ENCODE measurements at places on chromosomes 3 and 15. TPM values are rescaled to one million over a fixed set of nuclear protein-coding genes. Genes with fewer than 3 reads are reported as not detected.

- H3K27ac ChIP-seq, result no peak overlapping the region
- H3K4me1 ChIP-seq, result no peaks in the 10 kb centered on the region
- no peak for DNase-seq
- H3K36me3 ChIP-seq, result no peaks in the 10 kb centered on the region
These were observed 34.8 kb upstream of the FAM174B start for GRCh38 chr15:92690395-92690794.

- no peaks in the 10 kb centered on the region for H3K4me1 ChIP-seq
- H3K4me3 ChIP-seq, result no peak overlapping the region
- no peaks in the 10 kb centered on the region for H3K27me3 ChIP-seq
- no peak for DNase-seq
- H3K27ac ChIP-seq, result no peak overlapping the region
- no peaks in the 10 kb centered on the region for H3K36me3 ChIP-seq
These were observed 23.4 kb upstream of the SEC13 start for GRCh38 chr3:10344147-10344943.

- H3K36me3 ChIP-seq, result no peaks in the 10 kb centered on the region
- no peak overlapping the region for H3K27ac ChIP-seq
- H3K4me3 ChIP-seq, result no peak overlapping the region
These were observed 16.4 kb downstream of the SLC24A1 start for GRCh38 chr15:65638109-65638508.

- no peaks in the 10 kb centered on the region for H3K27me3 ChIP-seq
- no peak overlapping the region for H3K27ac ChIP-seq
- no peak overlapping the region for H3K4me3 ChIP-seq
- no peaks in the 10 kb centered on the region for H3K36me3 ChIP-seq
- H3K4me1 ChIP-seq, result no peaks in the 10 kb centered on the region
These were observed 126.3 kb upstream of the MEF2A start for GRCh38 chr15:99439524-99439835.

GRCh38 chr15:92891533-92892200, 8.5 kb upstream of the CHD2 start:
- no peaks in the 10 kb centered on the region for H3K36me3 ChIP-seq
- no peak overlapping the region for H3K4me3 ChIP-seq
- no peak overlapping the region for H3K27ac ChIP-seq
- DNase-seq, result no peak
- no peaks in the 10 kb centered on the region for H3K27me3 ChIP-seq

DNA sequence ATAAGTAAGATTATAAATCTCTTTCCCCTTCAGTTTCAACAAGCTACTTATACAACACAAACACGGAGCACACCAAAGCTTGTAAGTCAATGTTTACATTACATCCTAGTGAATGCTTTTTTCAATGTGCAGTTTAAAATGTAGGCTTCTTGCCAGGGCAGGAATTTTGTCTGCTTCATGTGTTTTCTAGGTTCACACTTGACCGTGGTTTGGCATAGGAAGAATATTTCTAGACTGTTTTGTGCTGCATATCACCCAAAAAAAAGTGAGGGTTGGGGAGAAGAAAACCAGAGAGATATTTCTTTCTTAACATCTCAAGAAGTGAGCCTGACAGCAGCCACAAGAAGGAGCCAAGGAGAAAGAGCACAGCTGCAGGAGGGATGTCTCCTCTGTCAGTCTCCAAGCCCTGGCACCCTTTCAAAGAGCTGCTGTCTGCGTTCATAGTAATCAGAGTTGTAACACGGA, 255.8 kb downstream of the MEIS2 start:
- no peaks in the 10 kb centered on the region for H3K27me3 ChIP-seq
- H3K27ac ChIP-seq, result no peak overlapping the region
- DNase-seq, result no peak
- H3K36me3 ChIP-seq, result no peaks in the 10 kb centered on the region

DNA sequence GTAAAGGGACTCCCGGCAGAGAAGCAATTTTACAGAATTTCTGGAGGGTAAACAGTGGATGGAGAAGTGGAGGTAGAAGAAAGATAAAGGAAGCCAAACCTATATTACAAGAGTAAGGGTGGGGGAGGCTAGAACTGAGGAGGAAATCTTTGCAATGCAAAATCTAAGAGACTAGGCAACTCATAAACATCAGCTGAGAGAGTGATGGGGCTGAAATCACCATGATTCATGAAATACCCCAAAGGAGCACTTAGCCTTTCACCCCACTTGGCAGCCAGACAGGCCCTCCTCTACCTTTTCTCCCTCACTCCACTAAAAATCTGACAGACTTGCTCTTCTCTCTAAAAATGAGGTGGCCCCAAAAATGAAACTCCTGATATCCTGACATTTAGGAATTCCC, 19.5 kb upstream of the ZBTB38 start:
- no peaks in the 10 kb centered on the region for H3K36me3 ChIP-seq
- DNase-seq, result no peak
- no peaks in the 10 kb centered on the region for H3K27me3 ChIP-seq
- no peak overlapping the region for H3K27ac ChIP-seq
- peaks cover 7% of the 10 kb centered on the region for H3K4me1 ChIP-seq

DNA sequence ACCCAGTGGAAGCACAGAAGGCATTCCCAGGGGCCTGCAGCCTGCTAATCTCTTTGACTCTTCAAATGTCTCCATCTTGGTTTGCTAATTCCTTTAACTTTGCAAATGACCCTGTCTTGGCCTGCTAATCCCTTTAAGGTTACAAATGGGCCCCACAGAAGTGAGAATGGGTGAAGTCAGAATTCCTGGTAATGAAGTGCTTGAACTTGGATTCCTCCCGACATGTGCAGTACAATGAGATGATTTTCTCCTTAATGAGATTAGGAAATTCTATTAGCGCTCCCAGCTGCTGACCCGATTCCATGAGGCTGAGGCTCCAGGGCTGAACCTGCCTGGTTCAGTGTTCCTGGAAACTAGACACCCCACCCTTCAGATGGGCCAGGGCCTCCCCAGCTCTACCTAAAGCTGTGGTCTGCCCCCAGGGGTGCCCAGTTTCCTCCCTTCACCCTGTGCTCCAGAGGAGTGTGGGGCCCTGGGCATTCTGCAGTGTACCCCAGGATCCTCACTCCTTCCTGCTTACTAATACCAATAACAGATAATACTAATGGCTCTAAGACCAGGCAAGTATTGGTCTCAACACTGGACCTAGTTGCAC, 47.4 kb downstream of the SCN5A start:
- no peaks in the 10 kb centered on the region for H3K27me3 ChIP-seq
- no peak overlapping the region for H3K4me3 ChIP-seq
- no peak overlapping the region for H3K27ac ChIP-seq
- DNase-seq, result no peak
- H3K4me1 ChIP-seq, result no peaks in the 10 kb centered on the region
- no peaks in the 10 kb centered on the region for H3K36me3 ChIP-seq

DNA sequence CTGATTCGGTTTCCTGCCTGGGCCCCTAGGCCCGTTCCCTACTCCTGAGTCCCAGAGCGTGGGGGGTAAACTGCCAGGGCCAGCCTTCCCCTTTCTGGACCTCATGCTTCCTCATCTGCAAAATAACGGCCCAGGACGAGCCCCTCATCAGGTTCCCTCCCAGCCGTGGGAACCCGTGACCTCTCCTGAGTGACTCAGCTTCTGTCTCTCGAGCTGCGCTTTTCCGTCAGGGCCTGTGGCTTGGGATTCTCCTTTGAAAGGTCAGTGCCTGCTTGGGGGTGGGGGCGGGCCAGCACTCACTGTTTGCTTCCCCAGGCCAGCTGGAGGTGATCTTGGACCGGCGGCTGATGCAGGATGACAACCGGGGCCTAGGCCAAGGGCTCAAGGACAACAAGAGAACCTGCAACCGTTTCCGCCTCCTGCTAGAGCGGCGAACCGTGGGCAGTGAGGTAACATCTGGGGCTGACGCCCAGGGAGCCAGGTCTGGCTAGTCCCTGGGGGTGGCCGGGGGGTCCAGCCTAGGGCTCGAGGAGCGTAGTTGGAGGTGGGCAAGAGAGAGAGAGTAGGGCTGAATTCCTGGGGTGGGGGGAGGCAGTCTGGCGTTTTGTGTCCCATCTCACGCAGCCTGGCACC, 12.8 kb downstream of the MAN2A2 start:
- H3K4me3 ChIP-seq, result no peak overlapping the region
- peak; percentile 93 for DNase-seq
- peaks cover 84% of the 10 kb centered on the region for H3K36me3 ChIP-seq

DNA sequence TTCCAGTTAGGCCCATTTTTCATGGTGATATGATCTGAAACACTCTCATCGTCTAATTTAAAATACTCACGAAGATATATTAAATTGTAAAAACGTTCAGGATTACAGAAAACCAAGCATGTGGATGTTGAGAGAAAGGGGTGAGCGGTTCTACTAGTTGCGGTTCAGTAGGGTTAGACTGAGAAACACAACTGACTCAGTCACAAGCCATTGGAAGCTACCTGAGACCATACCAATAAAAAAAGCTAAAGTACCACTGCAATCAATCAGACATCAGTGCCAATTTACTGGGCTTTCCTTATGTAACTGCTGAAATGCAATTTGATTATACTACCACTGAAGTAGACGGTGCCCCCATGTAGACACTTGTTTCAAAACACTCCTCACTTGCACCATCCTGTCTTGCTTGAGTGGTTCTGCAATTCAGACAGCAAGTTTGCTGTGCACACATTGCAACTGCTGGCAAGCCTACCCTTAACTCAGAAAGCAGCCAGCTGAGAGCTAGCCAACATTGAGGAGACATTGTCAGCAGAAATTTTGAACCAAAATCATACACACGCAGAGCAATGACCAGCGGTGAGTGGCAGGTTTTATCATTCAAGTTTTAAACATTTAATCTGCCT, 368.7 kb upstream of the ARHGEF26 start:
- peak; percentile 71 for DNase-seq
- no peaks in the 10 kb centered on the region for H3K4me1 ChIP-seq
- H3K27me3 ChIP-seq, result no peaks in the 10 kb centered on the region
- H3K27ac ChIP-seq, result no peak overlapping the region

DNA sequence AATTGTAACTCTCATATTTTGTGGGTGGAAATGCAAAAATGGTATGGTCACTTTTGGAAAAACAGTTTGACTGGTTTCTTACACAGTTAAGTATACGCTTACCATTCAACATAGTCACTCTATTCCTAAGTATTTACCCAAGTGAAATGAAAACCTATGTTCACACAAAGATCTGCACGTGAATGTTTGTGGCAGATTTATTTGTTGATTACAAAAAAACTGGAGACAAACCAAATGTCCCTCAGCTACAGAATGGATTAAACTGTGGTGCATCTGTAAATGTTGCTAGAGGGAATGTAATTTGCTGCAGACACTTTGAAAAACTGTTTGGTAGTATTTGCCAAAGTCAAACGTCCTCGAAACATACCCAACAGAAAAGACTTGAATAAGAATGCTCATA, 29.3 kb downstream of the ACKR2 start:
- peaks cover 5% of the 10 kb centered on the region for H3K4me1 ChIP-seq
- no peaks in the 10 kb centered on the region for H3K36me3 ChIP-seq
- H3K4me3 ChIP-seq, result no peak overlapping the region
- no peak overlapping the region for H3K27ac ChIP-seq
- no peaks in the 10 kb centered on the region for H3K27me3 ChIP-seq

DNA sequence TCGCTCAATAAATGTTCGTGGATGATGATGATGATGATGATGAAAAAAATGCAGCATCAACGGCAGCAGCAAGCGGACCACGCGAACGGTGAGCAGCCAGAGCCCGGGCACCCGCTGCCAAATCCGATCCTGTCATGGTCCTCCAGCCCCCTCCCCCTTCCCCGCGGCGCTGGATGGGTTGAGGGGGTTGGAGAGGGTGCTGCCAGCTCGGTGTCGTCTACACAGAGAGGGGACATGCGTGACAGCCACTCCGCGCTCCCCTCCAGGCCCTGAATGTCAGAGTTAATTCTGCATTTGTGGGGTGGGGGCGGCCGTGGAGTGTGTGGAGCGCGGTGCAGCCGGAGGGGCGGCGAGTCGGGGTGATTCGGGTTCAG, 722 bp downstream of the CACNA1D start:
- H3K4me1 ChIP-seq, result peaks cover 15% of the 10 kb centered on the region
- DNase-seq, result no peak

DNA sequence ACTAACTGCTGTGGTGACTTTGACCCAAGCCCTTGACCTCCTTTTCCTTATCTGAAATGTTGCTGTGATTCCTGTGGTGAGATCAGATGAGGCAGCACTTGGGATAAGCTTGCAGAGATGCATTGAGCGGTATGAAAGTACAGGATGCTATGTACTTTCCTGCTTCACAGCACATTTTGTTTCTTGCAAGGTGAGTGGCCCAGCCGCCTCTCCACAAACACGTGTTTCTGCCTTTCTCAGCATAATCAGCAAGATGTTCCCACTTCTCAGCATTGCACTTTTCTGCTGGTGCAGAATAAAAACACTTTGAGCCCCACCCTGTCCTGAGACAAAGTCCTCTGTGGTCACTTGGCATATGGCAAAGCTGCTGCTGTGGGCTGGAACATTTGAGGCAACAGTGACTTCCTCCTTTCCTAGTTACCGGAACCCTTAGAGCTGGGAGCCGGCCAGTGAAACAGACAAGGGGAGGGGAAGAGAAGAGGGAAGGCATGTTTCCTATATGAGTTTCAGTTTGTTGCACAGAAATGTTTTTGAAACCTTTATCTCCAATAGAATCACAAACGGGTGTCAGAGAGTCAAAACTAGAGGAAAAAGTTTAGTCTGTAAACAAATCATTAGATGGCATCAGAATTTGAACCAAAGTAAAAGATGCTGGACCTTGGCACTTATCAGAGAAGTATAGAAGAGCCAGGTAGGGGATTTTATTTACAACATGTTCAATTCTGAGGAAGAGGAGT, 5.0 kb downstream of the NUDT16 start:
- H3K4me3 ChIP-seq, result no peak overlapping the region
- H3K27me3 ChIP-seq, result no peaks in the 10 kb centered on the region
- peak overlapping the region; percentile 41 for H3K27ac ChIP-seq
- DNase-seq, result peak; percentile 78
- peaks cover 18% of the 10 kb centered on the region for H3K36me3 ChIP-seq

DNA sequence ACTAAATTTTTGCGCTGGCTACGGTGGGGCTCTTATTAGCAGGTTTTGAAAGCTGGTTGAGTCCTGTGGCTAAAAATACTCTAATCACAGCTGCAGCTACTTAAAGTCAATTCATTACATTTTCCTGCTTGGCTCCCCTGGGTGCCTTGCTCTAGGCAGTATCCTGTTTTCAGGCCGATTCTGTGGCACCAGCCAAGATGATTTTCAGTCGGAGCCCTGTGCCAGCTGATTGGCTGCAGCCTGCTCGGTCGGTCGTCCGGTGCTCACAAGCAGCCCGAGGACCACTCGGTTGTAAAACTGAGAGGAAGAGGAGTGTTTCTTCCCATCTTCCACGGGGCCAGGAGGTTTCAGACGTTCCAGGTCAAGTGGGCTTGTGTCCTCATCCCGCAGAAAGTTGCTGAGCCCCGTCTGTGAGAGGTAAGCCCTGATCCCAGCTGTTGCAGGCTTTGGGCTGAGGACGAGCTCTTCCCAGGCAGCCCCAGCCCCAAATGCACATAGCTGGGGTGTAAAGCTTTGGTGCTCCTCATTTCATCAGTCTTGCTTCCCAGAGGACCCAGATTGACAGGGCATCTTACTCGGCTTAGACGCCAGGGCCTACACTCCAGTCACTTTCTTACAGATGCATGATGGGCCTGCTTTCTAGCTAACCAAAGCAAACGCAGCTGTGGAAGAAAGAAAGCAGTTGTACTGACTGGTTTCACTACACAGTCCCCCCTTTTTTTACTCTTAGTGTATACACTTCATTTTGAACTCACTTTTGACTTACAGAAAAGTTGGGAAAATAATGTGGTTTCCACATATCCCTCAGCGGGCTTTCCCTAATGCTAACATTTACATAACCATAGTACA, 15.9 kb downstream of the LYSMD4 start:
- H3K27me3 ChIP-seq, result no peaks in the 10 kb centered on the region
- peaks cover 17% of the 10 kb centered on the region for H3K36me3 ChIP-seq

Gene DBR1
- total RNA-seq, result 5.6 TPM

Gene ITGA11
- 1.4 TPM for total RNA-seq

Gene DUSP7
- 4.2 TPM for total RNA-seq

Gene PLSCR2
- not detected for total RNA-seq

Gene ROPN1
- total RNA-seq, result not detected

Gene PLA2G4E
- total RNA-seq, result not detected

Gene AGBL1
- not detected for total RNA-seq
